ENCODE measurements at places on chromosomes 1 and 21.

DNA sequence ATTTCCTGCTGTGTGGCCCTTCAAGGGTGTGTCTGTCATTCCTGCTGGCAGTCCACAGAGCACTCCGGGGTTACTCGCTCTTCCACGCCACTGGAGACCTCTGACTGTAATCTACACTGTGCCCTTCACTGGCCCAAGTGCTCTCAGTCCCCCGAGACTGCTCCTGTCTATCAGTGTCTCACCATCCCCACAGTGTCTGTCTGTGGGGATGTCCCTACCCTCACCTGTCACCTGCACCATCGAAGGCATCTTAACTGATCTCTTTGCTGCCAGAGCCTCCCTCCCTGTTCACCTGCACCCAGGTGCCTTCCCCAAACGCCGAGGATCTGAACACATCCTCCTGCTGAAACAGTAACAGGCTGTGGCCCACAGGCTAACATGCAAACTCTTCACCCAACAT is 136.7 kb downstream of the MATN1 start:
- DNase-seq = no peak

- DNase-seq = no peak
These were observed 42.5 kb downstream of the PTPRF start for GRCh38 chr1:43573066-43573800.

DNA sequence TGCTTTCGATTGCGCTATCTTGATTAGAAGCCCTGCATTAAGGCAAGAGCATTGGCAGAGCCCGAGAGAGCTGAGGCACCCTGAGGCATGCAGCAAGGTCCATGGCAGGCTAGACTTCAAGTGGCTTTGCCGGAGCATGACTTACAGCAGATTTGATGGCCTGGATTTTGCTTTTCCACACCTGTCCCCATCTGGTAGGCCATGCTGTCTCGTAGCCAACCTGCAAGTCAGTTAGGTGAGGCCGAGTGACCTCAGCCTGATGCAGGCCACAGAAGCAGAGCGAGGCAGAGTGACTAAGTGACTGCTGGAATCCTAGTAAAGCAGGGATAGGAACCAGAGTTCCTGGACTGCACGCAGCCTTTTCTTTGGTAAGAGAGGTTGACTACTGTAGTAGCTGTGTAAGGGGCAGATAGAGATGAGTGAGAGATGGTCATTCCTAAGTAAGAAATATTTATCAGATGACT is 148.9 kb downstream of the PBX1 start:
- DNase-seq = no peak

GRCh38 chr21:31418377-31419001 is 74.4 kb upstream of the TIAM1 start:
- DNase-seq = no peak

DNA sequence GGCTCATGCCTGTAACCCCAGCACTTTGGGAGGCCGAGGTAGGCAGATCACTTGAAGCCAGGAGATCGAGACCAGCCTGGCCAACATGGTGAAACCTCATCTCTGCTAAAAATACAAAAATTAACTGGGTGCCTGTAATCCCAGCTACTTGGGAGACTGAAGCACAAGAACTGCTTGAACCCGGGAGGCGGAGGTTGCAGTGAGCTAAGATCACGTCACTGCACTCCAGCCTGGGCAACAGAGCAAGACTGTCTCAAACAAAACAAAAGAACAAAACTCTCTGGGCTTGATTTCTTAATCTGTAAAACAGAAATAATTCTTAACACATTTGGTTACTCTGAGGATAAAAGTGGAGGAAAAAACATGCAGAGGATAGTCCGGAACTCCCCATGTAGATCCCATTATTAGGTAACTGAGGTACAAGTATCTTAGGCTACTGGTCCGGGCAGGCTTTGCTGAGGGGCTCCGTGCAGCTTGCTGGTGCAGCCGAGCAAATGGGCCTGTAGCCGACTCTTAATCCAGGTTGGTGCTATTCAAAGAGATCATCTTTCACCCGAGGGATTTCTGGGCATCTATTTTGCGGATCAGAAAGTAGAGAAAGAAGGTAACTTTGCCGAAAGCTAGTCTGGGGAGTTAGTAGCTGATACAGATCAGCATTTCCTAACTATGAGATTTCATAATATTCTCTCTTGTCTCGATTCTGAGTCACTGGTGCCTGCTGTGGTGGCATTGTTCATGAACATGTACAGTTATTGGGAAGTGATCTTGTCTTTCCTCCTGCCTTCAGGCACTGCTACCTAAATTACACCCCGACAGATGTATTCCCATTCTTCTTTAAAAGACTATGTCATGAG is 56.8 kb downstream of the NFIA start:
- DNase-seq = no peak

DNA sequence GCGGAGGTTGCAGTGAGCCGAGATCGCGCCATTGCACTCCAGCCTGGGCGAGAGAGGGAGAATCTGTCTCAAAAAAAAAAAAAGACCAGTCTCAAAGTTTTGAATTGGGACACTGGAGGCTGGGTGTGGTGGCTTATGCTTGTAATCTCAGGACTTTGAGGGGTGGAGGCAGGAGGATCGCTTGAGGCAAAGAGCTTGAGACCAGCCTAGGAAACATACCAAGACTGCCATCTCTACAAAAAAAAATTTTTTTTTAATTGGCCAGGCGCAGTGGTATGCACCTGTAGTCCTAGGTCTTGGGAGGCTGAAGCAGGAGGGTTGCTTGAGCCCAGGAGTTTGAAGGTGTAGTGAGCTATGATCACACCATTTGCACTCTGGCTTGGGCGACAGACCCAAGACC is 3.9 kb downstream of the ZBTB8B start:
- no peak for DNase-seq

- DNase-seq = no peak
These were observed 8.5 kb downstream of the ERRFI1 start for GRCh38 chr1:8017495-8018197.

DNA sequence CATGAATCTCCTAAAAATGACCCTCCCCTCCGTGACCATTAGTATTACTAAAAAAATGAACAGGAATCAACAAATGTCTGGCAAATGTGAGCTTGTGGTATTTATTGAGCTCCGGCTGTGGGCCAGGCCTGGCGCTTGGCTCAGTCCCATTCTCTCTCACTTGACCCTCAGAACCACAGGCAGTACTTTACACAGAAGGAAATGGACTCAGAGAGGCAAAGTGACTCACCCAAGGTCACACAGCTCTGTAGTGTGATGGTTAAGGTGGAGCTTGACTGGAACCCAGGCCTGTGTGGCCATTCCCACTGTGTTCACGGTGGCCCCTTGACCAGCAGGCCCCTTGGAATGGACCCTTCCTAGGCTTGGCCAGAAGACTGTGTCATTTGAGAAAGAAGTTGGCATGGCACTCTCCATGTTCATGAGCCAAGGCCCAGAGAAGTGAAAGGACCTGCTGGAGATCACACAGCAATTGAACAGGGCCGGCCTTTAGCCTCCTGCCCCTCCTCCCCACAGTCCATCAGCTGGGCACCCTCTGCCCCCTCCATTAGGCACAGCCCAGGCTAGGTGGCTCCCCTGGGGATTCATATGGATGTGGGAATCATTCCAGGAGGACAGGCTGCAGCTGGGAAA is 32.1 kb downstream of the FAM151A start:
- DNase-seq = no peak

DNA sequence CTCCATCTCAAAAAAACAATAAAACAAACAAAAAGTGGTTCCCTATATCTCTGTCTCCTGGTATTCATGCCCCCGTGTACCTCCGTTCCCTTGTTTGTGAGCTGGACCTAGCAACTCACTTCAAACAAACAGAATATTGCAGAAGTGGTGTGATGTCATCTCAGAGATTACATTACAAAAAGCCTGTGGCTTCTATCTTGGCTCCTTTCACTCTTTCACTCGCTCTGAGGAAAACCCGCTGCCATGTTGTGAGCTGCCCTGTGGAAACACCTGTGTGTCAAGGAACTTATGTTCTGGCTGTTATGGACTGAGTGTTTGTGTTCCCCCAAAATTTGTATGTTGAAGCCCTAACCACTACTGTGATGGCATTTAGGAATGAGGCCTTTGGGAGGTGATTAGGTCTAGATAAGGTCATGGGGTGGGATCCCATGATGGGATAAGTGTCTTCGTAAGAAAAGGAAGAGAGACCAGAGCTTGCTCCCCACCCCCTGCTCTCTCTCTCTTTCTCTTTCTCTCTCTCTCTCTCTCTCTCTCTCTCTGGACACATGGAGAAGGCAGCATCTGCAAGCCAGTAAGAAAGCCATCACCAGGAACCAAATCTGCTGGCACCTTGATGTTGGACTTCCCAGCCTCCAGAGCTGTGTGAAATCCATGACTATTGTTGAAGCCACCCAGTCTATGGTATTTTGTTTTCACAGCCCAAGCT is 7.4 kb upstream of the HYI start:
- DNase-seq = no peak

GRCh38 chr1:83098791-83099190 is 900.1 kb downstream of the TTLL7 start:
- no peak for DNase-seq

GRCh38 chr1:186662752-186663151 is 17.5 kb downstream of the PTGS2 start:
- no peak for DNase-seq

GRCh38 chr1:34370748-34371147 is 194.0 kb downstream of the C1orf94 start:
- DNase-seq = no peak

DNA sequence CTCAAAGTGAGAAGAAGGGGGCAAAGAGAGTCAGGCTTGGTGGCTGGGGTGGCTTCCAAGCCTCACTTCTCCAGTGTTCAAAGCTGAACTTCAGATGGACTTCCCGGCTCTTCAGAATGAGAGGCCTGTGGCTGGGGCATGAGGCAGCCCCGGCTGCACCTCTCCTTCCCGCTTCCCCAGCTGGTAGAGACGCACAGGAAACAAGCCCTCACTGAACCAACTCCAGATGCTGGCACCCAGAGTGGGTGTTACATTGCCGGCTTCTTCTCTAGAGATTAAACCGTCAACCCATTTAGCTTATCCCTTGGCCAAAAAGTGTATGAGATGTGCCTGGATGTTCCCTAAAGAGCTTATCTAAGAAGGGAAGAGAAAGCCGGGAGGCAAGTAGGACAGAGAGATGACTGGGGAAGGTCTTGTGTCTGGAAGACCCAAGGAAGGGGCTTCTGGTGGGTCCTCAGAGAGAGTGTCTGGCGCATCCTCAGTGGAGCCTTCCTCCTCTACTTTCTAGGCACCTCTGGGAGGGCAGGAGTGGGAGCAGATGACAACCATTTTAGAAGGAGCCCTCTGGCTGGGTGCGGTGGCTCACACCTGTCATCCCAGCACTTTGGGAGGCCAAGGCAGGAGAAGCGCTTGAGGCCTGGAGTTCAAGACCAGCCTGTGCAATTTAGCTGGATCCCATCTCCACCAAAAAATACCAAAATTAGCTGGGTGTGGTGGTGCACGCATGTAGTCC is 2.0 kb downstream of the ADAMTSL4 start:
- DNase-seq = no peak

GRCh38 chr1:156090840-156091188 is 8.5 kb upstream of the MEX3A start:
- peak; percentile 86 for DNase-seq

DNA sequence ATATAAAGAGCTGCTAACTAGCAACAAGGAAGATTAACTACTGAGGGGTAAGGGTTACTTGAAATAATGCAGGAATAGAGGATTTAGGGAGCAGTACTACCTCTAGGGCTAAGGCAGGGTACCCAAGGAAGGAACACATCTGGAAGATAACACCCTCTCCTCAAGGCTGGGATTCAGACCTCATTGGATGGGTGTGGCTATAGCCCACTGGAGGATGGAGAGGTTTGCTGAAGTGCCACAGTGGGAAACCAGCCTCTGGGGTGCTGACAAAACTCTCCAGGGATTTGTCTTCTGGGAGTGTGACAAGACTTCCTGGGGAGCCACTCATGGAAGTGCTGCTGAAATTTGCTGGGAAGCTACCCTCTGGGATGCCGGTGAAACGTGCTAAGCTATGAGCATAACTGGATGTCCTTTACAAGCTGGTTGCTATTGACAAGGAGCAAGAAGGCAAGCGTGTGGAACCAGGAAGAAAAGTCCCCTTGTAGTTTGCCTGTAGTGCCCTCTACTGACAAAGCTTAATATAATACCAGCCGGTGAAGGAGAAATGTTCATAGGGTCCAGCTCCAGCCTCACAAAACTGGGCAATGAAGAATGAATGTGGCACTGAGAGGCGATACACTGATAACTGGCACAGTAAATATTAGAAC is 122.8 kb upstream of the USP24 start:
- DNase-seq = no peak

DNA sequence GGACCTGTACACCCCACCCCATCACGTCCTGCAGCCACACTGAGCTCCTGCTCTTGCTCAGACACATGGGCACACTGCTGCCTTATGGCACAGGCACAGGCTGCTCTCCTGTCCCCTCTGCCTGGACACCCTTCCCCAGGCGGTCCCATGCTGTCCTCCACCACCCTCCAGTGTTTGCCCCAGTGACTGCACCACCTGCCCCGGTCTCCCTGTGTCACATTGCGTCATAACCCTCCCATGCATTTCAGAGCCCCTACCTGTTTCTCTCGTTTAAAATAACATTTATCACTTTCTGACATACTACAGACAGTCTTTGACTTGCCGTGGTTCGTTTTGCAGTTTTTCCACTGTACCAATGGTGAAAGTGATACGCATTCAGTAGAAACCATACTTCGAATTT is 159.2 kb downstream of the CAMTA1 start:
- no peak for DNase-seq

DNA sequence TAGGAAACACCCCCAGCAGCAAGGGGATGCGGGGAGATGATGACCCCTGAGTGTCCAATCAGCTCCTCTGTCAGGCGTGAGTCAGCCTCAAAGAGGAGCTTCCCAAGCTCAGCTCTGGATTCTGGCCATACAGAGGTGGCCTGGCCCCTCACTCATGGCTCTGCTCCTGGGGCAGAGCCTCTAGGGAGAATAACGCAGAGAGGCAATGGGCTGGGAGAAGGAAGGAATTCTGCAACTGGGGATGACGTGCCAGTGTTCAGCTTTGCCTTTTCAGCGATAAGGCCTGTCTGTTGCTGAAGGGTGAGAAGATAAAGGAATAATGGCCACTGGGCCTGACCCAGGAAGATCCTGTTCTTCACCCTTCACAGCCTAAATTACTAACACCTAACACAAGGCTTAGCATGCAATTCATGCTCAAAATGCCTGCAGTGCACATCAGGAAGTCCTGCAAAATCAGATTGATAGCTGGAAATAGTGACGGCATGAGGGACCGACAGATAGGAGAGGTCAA is 92.2 kb downstream of the TBX19 start:
- no peak for DNase-seq

GRCh38 chr1:244371242-244372141 is 80.2 kb downstream of the ADSS2 start:
- DNase-seq = no peak

DNA sequence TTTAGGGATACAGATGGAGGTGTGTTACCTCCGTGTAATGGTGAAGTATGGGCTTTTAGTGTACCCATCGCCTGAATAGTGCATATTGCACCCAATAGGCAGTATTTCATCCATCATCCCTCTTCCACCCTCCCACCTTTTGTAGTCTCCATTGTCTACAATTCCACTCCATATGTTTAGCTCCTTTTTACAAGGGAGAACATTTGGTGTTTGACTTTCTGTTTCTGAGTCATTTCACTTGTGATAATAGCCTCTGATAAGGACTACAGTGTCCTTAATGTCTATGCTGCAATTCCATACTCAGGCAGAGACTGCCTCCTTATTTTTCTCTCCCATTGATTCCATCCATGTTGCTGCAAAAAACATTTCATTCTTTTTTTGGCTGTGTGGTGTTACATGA is 48.7 kb downstream of the OVGP1 start:
- DNase-seq = no peak

- DNase-seq = no peak
These were observed 17.5 kb downstream of the SLC19A1 start for GRCh38 chr21:45524756-45525152.

Measured in activated CD4-positive, alpha-beta T cell treated with anti-CD3 and anti-CD28 coated beads, Interleukin-2, amount 50 U/mL, for 24 hours (primary cell).